Endothelial cell (in vitro differentiated cells): ENCODE measurements at places on chromosomes 5 and 9. TPM values are rescaled to one million over a fixed set of nuclear protein-coding genes. Genes with fewer than 3 reads are reported as not detected.
A peak's percentile ranks its signal among the peaks of the same experiment; 100 is the strongest.

GRCh38 chr9:129320575-129321285 is 142.7 kb upstream of the IER5L start:
- peak overlapping the region; percentile 76 for H3K4me3 ChIP-seq
- no peaks in the 10 kb centered on the region for H3K36me3 ChIP-seq
- DNase-seq = no peak
- H3K4me1 ChIP-seq = peaks cover 5% of the 10 kb centered on the region

DNA sequence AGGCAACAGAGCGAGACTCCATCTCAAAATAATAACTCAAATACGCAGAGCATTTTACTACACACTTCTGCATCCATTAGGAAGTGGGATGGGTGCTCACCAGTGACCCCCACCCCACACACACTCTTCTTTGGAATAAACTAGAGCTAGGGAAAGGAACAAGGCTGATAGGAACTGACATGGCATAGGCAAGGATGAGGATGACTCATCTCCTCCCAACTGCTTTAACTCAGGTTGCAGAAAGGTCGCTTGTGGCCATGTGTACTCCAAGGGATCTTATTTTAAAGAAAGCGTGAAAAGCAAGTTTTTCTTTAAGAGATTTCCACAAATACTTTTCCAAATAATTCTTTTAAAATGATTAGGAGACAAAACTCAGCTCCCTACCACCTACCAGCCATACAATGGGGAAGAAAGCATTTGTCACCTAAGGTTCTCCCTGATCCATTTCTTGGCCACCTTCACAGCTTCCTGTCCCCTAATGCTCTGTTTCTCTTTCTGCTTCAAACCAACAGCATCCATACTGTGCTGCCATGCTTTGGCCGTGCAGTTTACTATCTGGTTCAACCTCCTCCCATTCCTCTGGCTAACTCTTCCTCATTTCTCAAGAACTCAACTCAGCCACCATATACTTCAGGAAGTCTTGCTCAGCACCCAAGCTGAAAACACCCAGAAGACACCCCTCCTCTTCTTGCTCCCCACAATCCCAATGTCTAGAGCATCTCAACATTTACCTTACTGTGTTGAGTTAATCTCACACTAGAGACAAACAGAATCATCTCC is 211.9 kb downstream of the ACTL7B start:
- H3K36me3 ChIP-seq = no peaks in the 10 kb centered on the region
- H3K4me3 ChIP-seq = no peak overlapping the region
- H3K27me3 ChIP-seq = no peaks in the 10 kb centered on the region
- no peak overlapping the region for H3K27ac ChIP-seq
- DNase-seq = no peak

- no peak overlapping the region for H3K27ac ChIP-seq
- no peak overlapping the region for H3K4me3 ChIP-seq
- H3K27me3 ChIP-seq = peaks cover 1% of the 10 kb centered on the region
- H3K4me1 ChIP-seq = no peaks in the 10 kb centered on the region
- DNase-seq = no peak
- peaks cover 12% of the 10 kb centered on the region for H3K36me3 ChIP-seq
Measured at GRCh38 chr9:89388084-89388867, 70.0 kb downstream of the SECISBP2 start.

- H3K27me3 ChIP-seq = peaks cover 5% of the 10 kb centered on the region
- peaks cover 11% of the 10 kb centered on the region for H3K4me1 ChIP-seq
- H3K4me3 ChIP-seq = no peak overlapping the region
- DNase-seq = no peak
- peaks cover 5% of the 10 kb centered on the region for H3K36me3 ChIP-seq
Measured at GRCh38 chr9:125180876-125181275, 8.7 kb downstream of the PPP6C start.

DNA sequence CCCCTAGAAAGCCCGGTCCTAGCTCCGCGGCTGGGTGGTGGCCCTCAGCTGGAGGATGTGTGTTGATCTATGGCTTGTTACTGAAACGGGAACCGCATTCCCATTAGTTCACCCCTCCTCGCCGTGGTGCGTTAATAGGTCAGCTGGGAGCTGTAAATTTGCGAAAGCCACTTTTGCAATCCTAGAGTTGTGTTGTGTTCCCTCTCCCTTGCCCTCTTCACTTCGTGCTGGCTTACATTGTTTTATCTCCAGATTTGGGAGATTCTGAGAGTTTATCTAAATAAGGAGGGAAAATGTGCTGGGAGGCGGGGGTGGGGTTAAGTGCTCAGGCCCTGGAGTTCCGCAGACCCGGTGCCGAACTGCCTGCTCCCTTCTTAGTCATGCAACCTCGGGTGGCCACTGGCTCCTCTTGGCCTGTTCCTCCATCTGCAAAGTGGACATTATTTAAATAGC is 62.8 kb downstream of the HMCN2 start:
- no peak overlapping the region for H3K4me3 ChIP-seq
- H3K27me3 ChIP-seq = peaks cover 13% of the 10 kb centered on the region
- H3K4me1 ChIP-seq = peaks cover 22% of the 10 kb centered on the region
- H3K27ac ChIP-seq = peak overlapping the region; percentile 12

DNA sequence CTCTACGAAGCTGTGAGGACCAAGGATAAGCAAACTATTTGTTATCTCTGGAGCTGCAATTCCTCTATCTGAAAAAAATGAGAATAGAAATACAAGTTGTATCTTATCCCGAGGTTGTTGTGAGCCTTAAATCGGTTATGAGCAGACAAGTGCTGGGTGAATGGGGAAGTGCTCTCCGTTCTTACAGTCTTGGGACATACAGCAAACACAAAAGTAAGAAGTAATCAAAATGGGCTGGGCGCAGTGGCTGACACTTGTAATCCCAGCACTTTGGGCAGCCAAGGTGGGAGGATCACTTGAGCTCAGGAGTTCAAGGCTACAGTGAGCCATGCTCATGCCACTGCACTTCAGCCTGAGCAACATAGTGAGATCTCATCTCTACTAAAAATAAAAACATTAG is 31.7 kb downstream of the ITK start:
- no peaks in the 10 kb centered on the region for H3K4me1 ChIP-seq
- DNase-seq = no peak
- no peaks in the 10 kb centered on the region for H3K27me3 ChIP-seq

DNA sequence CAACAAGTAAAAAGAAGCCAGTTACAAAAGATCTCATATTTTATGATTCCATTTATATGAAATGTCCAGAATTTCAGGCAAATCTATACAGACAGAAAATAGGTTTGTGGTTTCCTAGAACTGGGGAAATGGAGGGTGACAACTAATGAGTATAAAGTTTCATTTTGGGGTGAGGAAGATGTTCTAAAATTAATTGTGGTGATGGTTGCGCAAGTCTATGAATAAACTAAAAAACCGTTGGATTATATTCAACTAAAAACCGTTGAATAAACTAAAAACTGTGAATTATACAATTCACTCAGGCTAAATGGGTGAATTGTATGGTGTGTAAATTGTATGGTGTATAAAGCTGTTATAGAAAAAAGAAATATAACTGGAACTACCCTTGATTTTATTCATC is 47.6 kb downstream of the ADAMTS6 start:
- H3K36me3 ChIP-seq = peaks cover 10% of the 10 kb centered on the region
- H3K4me3 ChIP-seq = no peak overlapping the region
- no peaks in the 10 kb centered on the region for H3K27me3 ChIP-seq
- no peak for DNase-seq
- H3K27ac ChIP-seq = no peak overlapping the region

DNA sequence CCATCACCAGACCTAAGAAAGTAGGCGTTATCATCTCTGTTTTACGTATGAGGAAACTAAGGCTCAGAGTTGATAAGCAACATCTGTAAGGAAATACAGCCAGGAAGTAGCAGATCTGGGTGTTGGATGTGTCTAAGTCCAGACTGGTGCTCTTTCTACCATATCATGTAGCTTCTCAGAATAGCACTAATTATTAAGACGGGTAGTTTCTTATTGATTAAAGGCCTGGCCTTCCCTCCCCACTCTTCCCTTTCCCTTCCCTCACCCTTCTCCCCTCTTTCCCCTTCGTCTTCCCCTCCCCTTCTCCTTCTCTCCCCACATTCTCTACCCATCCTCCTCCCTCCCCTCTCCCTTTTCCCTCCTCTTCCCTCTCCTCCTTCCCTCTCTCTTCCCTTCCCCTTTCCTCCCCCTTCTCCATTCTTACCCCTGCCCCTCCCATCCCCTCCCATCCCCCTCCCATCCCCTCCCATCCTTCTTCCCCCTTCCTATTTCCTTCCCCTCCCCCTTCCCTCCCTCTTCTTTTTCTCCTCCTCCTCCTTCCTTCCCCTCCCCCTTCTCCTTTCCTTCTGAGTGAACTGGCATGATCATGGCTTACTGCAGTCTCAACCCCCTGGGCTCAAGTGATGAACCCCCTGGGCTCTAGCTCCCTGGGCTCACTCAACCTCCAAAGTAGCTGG is 79.4 kb downstream of the SNX24 start:
- H3K4me1 ChIP-seq = peaks cover 9% of the 10 kb centered on the region
- no peak overlapping the region for H3K4me3 ChIP-seq
- no peaks in the 10 kb centered on the region for H3K27me3 ChIP-seq
- no peak overlapping the region for H3K27ac ChIP-seq
- H3K36me3 ChIP-seq = no peaks in the 10 kb centered on the region

- DNase-seq = no peak
- H3K4me1 ChIP-seq = peaks cover 11% of the 10 kb centered on the region
- peak overlapping the region; percentile 24 for H3K27ac ChIP-seq
- no peak overlapping the region for H3K4me3 ChIP-seq
- H3K36me3 ChIP-seq = peaks cover 8% of the 10 kb centered on the region
Measured at GRCh38 chr9:127928676-127929624, 1.6 kb downstream of the PIP5KL1 start.

SEMA4D gene
- 14.8 TPM for total RNA-seq

CYFIP2 gene
- 42.9 TPM for total RNA-seq
